Stimulated activated CD8-positive, alpha-beta memory T cell treated with anti-CD3 and anti-CD28 coated beads, Interleukin-4, amount 100 ng/mL, for 1 hour (primary cell): ENCODE measurements at places on chromosomes 5 and 9.

GRCh38 chr5:55601628-55602027 is 66.9 kb upstream of the PLPP1 start:
- DNase-seq, result no peak

DNA sequence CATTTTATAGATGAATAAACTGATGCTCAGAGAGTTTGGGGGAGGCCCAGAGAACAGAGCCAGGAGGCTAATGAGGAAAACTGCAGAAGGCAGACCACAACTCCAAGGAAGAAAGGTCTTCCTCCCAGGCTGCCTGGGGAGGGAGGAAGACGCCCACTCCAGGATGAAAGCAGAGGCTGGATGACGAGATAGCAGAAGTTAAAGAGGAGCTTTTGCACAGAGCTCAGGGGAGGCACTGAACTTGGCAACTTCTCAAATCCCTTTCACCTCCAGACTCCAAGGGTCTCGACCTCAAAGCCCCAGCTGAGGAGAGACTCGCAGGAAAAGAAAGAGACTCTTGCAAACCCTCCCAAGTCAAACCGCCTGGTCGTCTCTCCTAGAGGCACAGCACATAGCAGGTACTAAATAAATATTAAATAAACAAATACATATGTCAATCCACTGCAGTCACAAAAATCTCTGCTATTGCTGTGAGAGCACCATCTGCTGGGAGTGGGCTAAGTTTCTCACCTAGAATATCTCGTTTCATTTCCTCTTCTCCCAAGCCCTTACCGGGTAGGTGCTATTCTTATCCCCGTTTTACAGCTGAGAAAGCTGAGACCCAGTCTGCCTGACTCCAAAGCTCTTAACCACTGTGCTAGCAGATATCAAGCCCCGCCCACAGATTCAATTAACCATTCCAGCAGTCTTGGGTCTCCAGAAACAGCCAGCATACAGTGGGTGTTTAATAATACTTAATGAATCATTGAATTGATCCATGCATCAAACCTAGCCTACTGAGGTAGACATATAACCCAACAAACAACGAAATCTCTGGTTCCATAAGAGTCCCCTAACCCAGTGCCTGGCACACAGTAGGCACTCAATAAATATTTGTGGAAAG is 97.8 kb upstream of the HAND1 start:
- no peak for DNase-seq

DNA sequence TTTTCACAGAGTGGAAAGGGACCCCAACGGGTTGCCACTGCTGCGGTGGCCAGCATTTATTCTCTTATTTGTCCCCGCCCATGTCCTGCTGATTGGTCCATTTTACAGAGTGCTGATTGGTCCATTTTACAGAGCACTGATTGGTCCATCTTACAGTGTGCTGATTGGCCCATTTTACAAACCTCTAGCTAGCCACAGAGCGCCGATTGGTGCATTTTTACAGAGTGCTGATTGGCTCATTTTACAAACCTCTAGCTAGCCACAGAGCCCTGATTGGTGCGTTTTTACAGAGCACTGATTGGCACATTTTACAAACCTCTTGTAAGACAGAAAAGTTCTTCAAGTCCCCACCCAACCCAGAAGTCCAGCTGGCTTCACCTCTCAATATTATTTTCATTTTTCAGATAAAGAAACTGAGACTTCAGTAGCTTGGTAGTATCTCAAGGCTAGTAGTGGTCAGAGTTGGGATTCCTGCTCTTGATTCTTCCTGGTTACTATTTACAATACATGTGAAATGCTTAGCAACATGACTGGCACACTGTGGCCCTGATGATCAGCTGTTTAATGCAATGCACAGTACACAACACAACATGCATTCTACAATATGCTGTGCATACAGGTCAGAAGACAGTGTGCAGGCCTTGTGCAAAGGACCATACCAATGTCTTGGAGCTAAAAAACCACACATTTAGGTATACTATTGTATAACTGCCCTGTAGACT is 63.6 kb upstream of the BOD1 start:
- no peak for DNase-seq

DNA sequence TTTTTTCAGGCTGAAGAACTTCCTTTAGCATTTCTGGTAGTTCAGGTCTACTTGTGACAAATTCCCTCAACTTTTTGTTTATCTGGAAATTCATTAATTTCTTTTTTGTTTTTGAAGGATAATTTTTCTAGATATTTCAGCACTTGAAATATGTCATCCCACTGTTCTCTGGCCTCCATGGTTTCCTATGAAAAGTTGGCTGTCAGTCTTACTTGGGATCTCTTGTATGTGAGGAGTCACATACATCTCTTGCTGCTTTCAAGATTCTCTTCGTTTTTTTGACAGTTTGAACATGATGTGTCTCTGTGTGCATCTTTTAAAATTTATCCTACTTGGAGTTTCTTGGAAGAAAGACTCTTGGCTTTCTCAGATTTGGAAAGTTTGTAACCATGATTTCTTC is 79.5 kb downstream of the RIC1 start:
- DNase-seq, result no peak

GRCh38 chr5:59897075-59897474 is 3.5 kb upstream of the PDE4D start:
- DNase-seq, result no peak

DNA sequence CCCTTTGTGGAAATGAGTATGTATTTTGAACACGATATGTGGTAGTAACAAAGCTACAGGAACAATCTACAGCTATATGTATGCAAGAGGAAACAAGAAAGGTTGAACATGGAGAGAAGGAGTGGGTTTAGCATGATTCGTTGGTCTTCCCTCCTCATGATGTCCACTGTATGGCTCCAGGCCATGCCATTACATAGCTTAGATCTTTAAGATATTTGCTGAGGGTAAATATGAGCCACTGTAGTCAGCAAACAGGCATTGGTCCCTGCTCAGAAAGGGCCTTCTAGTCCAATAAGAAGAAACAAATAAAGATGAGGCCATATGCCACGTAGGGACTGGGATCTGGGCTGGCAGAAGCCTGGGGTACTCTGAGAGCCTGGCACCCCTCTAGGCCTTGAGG is 543.2 kb upstream of the SGCD start:
- DNase-seq, result no peak

DNA sequence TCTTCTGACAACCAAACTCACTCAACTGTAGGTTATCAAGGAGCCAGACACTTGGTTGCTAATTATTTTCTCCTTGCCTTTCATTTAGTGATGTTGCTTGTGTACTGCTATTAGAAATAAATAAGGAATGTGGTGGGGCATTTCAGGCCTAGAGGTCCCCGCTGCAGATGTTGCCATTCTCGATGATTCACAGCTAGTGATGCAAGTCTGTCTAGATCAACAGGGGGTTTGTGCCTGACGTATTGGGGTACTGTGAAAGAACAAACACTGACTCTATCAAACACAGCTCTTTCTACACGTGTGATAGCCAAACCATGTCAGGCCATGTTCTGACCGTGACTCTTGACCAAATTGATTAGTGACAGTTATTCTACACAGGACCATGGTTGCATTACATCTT is 144.7 kb downstream of the OSTF1 start:
- no peak for DNase-seq

DNA sequence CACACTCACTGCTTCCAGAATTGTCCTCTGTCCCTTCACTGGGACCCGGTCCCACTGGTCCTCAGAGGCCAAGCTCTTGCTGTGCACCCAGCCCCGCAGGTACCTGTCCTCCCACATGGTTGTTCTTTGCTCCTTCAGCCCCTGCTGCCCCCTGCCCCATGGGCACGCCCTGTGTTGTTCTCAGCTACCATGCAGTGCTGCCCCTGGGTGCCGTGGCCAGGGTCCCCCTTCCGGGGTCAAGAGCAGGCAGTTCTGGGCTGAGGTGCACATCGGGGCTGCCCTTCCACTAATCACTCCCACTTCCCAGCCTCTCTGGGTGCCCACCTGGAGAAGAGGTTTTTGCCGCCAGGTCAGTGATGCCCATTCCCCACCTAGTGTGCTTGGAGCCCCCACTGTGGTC is 31.9 kb upstream of the SUSD3 start:
- DNase-seq, result no peak

GRCh38 chr9:38412751-38413150 is 11.5 kb downstream of the IGFBPL1 start:
- DNase-seq, result no peak

GRCh38 chr5:14445013-14445412 is 136.6 kb upstream of the OTULINL start:
- no peak for DNase-seq

DNA sequence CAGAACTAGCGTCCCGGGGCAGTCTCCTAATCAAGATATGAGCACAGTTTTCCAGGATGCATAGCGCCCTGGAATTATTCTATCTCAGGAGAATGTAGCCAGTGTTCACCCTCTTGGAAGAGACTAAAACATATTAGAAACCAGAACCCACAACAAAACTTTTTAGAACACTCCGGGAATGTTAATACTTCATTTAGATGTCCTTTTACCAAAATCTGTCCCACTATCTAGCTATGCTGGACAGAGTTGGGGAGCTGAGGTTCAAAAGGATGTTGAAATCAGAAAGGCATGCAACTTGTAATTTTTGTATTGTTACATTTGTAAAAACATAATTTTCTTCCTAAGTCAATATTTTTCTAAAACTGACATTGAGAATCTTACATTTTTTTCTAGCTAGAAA is 386.5 kb upstream of the RFX3 start:
- DNase-seq, result no peak

GRCh38 chr5:154476354-154477205 is 1.4 kb downstream of the HAND1 start:
- DNase-seq, result no peak

- DNase-seq, result no peak
Measured at GRCh38 chr5:5800801-5801761, 378.6 kb downstream of the ICE1 start.

- no peak for DNase-seq
Measured at GRCh38 chr5:72847439-72847838, 31.0 kb downstream of the TNPO1 start.

GRCh38 chr5:179378116-179378440 is 32.8 kb upstream of the ADAMTS2 start:
- no peak for DNase-seq

DNA sequence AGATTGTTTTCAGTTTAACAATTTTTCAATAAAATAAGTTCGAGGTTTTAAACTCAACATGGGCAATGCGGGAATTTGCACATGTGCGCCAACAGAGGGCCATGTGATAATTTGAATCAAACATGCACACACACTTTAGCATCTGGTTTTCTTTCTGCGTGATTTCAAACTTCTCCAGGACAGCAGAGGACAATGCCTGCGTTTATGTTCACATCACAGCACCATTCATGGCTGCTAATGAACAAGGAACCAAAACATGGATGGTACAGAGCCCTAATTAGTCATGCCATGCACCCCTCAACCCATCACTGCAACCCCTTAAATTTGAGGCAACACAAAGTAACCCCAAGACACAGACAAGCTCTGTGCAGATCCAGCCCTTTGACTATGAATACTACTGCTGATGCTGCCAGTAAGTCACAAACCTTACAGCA is 2.8 kb downstream of the SHC3 start:
- DNase-seq, result no peak

DNA sequence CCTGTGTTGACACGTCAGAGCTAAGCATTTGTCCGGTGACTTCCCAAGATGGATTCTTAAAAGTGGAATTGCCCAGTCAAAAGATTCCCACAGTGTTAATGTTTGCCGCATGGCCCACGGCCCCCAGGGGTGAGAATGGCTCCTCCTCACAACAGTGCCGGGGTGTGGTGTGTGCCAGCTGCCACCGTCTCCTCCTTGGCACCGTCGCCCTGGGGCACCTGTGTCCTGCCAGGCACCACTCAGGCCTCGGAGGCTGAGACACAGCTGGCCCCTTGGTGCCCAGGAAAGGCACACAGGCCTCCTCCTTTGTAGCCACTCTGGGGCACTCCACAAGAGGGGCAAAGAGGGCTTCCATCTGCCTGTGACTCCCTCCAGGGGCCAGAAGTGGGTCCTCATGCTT is 4.3 kb downstream of the KCNT1 start:
- DNase-seq, result no peak

DNA sequence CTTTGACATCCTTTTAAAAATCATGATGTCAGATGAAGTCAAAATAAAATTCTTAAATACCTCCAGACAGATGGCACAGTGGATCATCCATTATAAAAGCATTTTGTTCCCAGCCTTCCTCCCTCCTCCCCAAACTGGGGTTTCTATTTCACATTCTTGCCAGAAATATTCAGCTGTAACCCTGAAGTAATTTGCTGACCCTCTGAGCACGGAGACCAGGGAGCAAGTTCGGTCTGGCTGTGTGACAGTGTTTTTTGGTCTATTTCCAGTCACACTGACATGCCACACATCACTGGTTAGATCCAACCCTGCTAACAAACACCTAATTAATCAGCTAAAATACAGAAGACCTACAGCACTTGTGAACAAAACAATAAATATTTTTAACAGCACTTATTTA is 126.2 kb upstream of the DMRT1 start:
- no peak for DNase-seq

GRCh38 chr9:110160123-110160522 is 47.8 kb downstream of the C9orf152 start:
- DNase-seq, result no peak

DNA sequence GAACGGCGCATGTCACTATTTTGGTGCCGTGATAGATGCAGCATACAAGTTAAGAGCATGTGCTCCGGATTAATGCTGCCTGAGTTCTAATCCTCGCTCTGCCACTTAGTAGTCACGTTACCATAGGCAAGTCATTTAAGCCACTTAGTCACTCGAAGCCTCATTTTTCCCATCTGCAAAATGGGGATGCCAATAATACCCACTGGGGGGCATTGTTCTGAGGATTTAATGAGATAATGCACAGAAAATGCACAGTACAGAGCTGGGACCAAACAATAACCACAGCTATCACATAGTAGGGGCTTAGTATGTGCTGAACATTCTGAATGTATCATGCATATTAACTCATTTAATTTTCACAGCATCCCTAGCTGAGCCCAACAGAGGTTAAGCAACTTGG is 9.1 kb downstream of the NIPAL4 start:
- no peak for DNase-seq

DNA sequence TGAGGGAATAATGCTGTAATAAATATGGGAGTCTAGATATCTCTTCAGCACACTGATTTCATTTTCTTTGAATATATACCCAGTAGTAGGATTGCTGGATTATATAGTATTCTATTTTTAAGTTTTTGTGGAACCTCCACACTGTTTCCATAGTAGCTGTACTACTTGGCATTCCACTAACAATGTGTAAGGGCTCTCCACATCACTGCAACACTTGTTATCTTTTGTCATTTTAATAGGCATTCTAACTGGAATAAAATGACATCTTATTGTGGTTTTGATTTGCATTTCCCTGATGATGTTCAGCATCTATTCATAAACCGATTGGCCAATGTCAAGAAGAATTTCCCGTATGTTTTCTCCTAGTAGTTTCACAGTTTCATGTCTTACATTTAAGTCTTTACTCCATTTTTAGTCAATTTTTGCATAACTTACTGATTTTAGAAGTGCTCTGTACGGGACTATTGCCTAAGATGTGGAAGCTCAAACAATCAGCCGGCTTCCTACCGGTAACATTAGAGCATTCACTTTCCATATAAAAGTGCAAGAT is 1078.8 kb downstream of the TAF11L14 start:
- no peak for DNase-seq

GRCh38 chr9:107137495-107138202 is 145.4 kb upstream of the RAD23B start:
- no peak for DNase-seq
